ENCODE measurements at places on chromosomes 11 and 22.

- no peak for DNase-seq
Measured at GRCh38 chr22:48652796-48653195, 1174.9 kb downstream of the BRD1 start.

DNA sequence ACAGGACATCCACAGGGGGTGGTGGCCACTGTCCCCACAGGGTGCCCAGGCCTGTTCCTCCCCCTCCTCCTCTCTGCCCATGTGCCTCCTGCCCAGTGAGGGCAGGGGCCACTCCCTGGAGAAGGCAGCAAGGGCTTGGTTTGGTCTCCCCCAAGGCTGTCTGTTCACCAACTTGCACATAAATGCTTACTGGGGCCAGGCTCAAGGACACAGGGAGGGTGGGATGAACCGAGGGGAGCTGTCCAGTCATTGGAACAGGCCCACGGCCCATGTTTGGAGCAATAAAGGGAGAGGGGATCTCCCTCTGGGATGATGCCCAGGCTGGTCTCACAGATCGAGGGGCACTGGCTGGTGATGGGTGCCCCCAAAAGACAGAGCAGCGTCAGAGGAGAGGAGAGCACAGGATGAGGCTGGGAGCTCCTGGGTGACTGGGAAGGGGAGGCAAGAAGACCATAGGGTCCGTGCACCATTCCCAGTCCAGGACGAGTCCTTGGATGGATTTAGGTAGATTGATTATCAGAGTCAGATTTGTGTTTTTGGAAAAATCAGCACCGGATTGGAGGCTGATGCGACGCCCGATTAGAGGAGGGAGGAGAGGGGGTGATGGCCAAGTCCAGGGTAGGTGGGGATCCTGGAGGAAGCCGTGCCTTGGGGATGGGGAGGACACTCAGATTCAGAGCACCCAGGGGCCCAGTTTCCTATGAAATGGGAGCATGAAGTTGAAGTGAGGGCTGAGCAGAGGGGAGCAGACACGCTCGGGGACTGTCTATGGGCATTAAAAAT is 1.1 kb downstream of the IGLL5 start:
- no peak for DNase-seq

GRCh38 chr22:37917874-37918548 is 11.9 kb downstream of the MICALL1 start:
- DNase-seq, result no peak

DNA sequence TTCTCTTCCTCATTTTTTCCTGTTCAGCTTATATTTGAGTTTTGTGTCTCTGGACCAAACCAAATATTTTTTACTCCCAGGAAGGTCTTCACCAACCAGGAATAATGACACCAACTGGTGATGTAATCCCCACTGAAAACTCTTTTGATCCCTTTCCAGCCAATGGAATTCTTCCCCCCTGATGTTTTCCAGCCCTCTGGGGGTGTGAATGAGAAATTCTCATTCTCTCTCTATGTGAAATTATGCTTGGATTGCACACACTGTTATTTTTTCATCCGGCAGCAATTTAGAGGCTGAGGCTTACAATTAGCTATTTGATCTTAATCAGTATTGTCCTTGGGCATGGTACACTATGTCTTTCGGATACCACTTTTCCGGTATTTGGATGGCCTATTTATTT is 39.5 kb upstream of the SLC1A2 start:
- DNase-seq, result no peak

DNA sequence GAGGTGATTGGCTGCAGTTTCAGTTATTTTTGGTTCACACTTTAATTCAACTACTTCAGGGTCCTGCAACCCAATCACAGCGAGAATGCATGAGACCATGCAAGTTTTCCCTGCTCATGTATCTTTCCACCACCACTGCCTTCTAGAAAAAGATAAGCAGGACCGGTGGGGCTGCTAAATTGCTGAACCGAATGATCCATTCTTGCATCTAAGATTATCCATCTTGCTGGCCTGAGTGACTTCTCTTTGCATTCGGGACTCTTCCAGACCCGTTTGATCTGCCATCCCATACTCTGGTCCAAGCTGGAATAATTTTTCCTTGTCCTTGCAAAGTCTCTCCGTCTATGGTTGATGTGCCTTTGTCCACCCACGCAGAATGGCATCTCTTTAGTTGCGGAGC is 56.3 kb upstream of the TP53I11 start:
- DNase-seq, result no peak

DNA sequence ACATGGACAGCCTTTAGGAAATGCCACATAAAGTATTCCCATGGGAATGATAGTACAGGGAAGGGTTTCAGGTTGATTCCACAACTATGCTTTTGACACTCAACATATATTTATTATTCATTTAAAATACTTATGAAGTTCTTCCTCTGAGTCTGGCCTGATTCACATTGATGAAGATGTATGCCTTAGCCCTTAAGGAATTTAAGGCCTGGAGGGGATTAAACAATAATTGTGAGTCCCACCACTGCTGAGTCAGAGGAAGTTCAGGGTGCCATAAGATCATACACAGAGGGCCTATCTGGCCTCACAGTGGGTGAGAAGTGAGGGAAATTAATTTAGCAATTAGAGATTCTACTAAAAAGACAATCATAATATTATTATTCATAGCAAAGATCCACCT is 161.1 kb upstream of the SNX19 start:
- peak; percentile 23 for DNase-seq

DNA sequence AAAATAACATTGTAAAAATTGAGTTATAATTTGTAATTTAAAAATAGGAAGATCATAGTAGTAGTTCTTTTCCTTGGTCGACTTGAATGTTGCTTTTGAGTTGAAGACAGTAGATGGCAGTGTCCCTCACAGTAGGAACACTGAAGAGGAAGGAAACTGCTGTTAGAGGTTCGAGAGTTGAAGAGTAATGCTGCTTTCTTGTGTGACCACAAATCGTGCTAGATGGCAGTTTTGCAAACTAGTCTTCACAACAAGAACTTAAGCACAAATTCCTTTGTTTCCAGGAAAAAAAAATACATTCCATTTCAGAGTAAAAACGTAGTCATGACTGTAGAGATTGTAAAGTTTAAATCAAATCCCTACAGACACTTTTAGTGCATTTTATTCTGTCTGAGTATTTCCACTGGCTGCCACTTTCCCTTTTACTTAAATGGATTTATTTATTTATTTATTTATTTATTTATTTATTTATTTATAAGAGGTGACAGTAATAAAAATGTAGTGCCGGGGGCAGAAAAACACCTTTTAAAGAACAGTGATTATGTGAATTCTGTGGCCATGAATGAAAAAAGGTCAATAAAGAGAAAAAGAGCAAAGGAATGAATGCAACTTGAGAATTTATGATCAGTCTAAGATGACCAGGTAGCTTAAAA is 54.6 kb downstream of the SPECC1L start:
- no peak for DNase-seq

- no peak for DNase-seq
Measured at GRCh38 chr11:69220561-69221051, 64.9 kb downstream of the SMIM38 start.

GRCh38 chr22:46381142-46381541 is 45.6 kb downstream of the TRMU start:
- no peak for DNase-seq

DNA sequence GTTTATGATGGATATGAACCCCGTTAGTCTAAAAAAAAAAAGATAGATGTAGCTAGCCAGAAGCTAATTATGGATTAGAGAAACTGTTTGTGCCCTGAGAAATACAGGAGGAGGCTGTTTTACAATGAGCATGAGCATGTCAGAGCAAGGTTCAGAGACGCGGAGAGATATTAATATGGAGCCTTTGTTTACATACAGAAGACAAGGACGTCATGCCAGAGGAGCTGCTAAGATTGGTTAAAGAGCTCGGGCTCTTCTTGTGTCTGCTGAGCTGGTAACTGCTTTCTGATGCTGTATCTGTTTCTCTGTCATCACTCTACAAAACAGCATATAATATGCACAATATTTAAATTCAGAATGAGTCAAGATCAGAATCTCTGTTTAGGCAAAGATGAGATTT is 24.9 kb upstream of the CCDC89 start:
- no peak for DNase-seq
